Liver (tissue), 10 donors: ENCODE measurements at places on chromosomes 2 and 18. TPM values are rescaled to one million over a fixed set of nuclear protein-coding genes. Genes with fewer than 3 reads are reported as not detected.

DNA sequence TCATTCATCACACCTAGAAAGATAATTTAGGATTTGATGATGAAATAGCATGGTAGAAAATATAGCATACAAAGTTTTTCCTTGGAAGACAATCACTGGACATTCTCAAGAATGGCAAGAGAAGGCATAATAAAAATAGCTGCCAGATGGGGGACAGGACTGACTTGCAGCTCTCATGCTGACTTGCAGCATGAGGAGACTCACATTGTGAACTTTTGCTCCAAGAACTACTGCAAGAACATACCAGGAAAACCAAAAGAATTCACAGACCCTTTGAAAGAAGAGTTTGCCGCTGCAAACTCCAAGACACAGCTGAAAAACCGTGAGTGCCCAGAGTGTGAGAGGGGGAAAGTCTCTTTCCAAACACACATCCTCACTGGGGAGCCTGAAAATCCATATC lies 47.0 kb downstream of the CRYGD start:
- H3K4me1 ChIP-seq = no peaks in the 10 kb centered on the region
- H3K36me3 ChIP-seq = no peaks in the 10 kb centered on the region
- H3K27ac ChIP-seq = no peak overlapping the region
- no peaks in the 10 kb centered on the region for H3K27me3 ChIP-seq

DNA sequence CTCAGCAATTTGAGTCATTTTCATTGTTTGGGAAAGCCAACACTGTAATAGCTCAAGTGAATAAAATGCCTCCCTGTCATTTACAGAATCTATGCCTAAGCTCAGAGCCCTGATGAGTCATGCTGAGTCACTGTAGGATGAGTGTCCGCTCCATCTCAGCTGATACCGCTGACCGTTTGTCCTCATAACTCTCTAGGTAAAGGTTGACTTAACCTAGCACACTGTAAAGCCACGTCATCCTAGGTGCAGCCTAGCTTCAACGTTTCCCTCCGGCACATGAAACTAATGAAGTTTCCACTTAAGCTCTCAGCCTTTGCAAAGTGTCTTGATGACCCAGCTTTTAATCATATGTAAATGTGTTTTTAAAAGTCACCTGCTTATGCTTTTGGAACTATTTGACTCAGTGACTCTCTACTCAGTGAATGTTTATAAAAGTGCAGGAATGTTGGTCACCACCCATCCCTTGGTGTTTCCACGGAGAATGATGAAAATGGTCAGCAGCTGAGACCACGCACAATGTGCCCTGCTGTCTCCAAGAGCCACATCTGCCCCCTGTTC lies 154.0 kb downstream of the PMAIP1 start:
- no peaks in the 10 kb centered on the region for H3K27me3 ChIP-seq
- DNase-seq = no peak
- no peak overlapping the region for H3K27ac ChIP-seq
- no peaks in the 10 kb centered on the region for H3K4me1 ChIP-seq
- H3K4me3 ChIP-seq = no peak overlapping the region
- H3K36me3 ChIP-seq = no peaks in the 10 kb centered on the region

DNA sequence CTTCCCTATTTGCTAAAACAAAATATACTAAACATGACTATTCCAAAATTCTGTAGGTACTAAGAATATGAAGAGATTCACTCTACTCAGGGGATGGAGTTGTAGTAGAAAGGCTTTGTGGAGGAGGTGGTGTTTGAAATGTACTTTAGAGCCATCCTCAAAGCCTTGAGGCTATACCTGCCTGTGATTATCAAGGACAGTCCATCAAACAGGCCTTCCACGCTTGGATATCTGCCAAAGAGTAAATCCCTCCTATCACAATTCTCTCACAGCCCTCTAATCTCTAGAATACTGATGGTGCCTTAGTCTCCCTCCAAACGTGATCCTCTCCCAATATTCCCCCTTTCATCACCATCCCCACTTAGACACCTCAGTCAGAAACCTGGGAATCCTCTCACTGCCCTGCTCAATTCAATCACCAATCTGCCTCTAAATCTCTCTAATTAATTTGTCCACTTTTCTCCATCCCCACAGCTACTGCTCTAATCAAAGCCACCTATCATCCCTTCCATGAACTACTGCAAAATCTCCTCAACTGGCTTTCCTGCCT lies 13.1 kb downstream of the SOS1 start:
- H3K4me3 ChIP-seq = no peak overlapping the region
- H3K36me3 ChIP-seq = peaks cover 3% of the 10 kb centered on the region
- H3K4me1 ChIP-seq = no peaks in the 10 kb centered on the region
- DNase-seq = no peak

DNA sequence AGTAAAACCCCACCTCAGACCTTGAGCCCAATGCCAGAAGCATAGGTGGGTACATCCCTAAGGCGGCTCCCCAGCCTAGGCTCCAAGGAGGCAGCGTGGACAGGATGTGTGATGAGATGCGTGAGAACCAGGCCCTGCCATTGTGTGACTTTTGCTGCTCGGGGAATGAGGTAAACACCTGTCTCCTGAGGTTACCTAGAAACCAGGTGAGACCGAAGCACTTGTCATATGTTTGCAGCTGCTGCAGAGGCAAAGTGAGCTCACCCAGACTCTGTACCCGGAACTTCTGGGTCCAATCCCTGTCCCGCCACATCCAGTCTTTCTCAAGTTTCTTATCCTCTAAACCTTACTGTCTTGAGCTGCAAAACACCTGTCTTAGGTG lies 3.4 kb downstream of the FBLN7 start:
- H3K4me1 ChIP-seq = no peaks in the 10 kb centered on the region
- no peak overlapping the region for H3K4me3 ChIP-seq
- H3K27me3 ChIP-seq = no peaks in the 10 kb centered on the region
- no peaks in the 10 kb centered on the region for H3K36me3 ChIP-seq
- no peak overlapping the region for H3K27ac ChIP-seq

DNA sequence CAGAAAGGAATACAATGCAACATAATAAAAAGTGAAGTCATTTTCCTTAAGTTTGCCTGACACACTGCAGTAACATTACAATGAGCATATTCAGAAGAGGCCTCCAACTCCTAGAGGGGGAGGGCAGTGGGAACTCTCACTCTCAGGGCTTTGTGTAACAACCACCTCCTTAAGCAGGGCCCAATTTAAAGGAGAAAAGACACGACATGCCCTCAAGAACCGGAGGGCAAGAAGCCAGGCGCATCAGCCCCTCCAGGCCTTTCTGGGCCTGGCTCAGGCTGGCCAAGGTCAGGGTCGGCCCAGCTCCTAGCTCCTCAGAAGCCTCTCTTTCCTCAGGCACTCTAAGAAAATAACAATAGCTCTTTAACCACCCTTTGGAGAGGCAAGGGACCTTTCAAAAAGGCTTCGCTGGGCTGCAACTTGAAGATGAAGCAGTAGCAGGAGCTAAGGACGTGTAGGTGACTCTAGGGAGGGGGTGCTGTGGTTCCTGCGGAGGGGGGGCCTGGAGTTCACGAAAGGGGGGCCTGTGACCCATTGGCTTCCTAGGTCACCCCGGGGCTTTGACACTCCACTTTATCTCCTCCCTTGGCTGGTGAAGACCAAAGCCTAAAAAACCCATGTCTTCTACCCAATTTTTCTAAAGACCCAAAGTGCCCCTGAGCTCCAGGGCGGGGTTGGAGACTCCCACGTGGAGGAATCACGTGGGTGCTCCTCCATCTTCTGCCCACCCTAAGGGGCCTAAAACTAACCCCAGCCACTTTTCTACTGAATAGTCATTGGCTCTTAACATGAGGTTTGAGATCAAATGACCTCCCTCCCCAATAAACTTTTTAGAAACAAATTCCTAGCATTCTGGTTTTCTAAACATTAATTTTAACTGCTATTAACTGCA lies 13.3 kb downstream of the SERTAD2 start:
- peaks cover 45% of the 10 kb centered on the region for H3K4me1 ChIP-seq
- H3K36me3 ChIP-seq = peaks cover 5% of the 10 kb centered on the region
- no peak overlapping the region for H3K4me3 ChIP-seq
- no peak for DNase-seq
- H3K27ac ChIP-seq = peak overlapping the region; percentile 1
- H3K27me3 ChIP-seq = no peaks in the 10 kb centered on the region

GRCh38 chr2:108961796-108962195 lies 27.2 kb downstream of the EDAR start:
- DNase-seq = no peak
- no peak overlapping the region for H3K4me3 ChIP-seq
- H3K27ac ChIP-seq = no peak overlapping the region
- H3K27me3 ChIP-seq = no peaks in the 10 kb centered on the region
- no peaks in the 10 kb centered on the region for H3K36me3 ChIP-seq

The PAX3 gene
- not detected for total RNA-seq

The PLGLB2 gene
- total RNA-seq = 103 TPM

The BOK gene
- total RNA-seq = 30.5 TPM

DNA sequence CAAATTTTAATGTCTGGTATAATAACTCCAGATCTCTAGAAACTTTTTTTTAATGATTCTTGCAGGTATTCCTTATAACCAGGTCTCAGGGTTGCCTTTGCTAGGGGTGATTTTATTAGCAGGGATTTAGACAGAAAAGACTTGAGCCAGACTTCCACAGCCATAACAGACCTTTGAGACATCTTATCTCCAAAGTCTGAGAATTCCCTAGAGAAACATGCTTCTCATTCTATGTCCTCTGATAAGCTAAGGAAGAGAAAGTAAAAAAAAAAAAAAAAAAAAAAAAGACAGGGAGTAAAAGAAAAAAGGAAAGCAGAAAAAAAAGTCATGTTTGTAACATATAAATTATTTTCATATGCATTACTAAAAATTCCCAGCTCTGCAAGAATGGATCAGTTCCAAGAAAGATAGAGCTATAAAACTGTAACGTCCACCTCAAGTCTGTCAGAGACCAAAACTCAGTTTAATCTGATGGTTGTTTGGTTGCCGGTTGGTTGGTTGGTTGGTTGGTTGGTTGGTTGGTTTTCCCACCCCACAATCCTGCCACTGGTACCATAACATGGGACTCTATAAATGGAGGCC lies 153.8 kb downstream of the COL6A3 start:
- H3K36me3 ChIP-seq = no peaks in the 10 kb centered on the region
- H3K27me3 ChIP-seq = no peaks in the 10 kb centered on the region
- no peak overlapping the region for H3K27ac ChIP-seq
- H3K4me1 ChIP-seq = no peaks in the 10 kb centered on the region
- no peak overlapping the region for H3K4me3 ChIP-seq

- DNase-seq = no peak
- H3K4me3 ChIP-seq = no peak overlapping the region
- no peaks in the 10 kb centered on the region for H3K36me3 ChIP-seq
- no peak overlapping the region for H3K27ac ChIP-seq
These were observed 328.2 kb upstream of the COL3A1 start for GRCh38 chr2:188645986-188646385.

The NT5C1B gene
- total RNA-seq = not detected

- no peaks in the 10 kb centered on the region for H3K36me3 ChIP-seq
- peak overlapping the region; percentile 95 for H3K4me3 ChIP-seq
- H3K4me1 ChIP-seq = no peaks in the 10 kb centered on the region
- H3K27me3 ChIP-seq = no peaks in the 10 kb centered on the region
- no peak for DNase-seq
These were observed 1.5 kb downstream of the GRHL1 start for GRCh38 chr2:9952856-9953503.

- no peaks in the 10 kb centered on the region for H3K4me1 ChIP-seq
- no peaks in the 10 kb centered on the region for H3K36me3 ChIP-seq
- DNase-seq = no peak
These were observed 1345.1 kb downstream of the SUCLG1 start for GRCh38 chr2:83113953-83114352.

- H3K4me3 ChIP-seq = no peak within 1 kb of the TSS
- H3K36me3 ChIP-seq = no peaks in the 10 kb centered on the region
- H3K27ac ChIP-seq = no peak within 1 kb of the TSS
- H3K4me1 ChIP-seq = peaks cover 7% of the 10 kb centered on the region
These were observed at the start of gene HOXD3 for GRCh38 chr2:176156807-176157498. TSS of gene HOXD3 (plus strand) at chr2:176157307. CDS start at chr2:176169115, 11,808 bp downstream.

- no peak overlapping the region for H3K27ac ChIP-seq
- H3K27me3 ChIP-seq = no peaks in the 10 kb centered on the region
- no peaks in the 10 kb centered on the region for H3K4me1 ChIP-seq
- no peak overlapping the region for H3K4me3 ChIP-seq
- no peaks in the 10 kb centered on the region for H3K36me3 ChIP-seq
These were observed 108.9 kb upstream of the LGALSL start for GRCh38 chr2:64344999-64345576.

DNA sequence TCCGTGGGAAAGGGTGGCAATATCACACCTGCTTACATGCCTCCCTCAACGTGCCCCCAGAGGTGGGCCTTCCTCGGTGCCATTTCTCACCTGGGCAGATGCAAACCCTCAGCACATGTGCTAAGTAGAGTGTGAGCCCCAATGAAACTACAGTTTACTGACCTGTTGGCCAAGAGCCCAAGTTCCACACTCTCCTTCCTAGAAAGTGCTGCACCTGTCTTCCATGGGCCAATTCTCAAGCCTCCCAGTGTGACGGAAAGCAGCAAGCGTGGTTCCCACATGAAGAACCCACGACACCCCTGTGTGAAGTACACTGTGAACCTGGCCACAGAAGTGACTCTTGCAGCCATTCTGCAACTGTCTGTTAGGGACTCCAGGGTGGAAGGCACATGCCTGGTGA lies 73.7 kb downstream of the UXS1 start:
- H3K36me3 ChIP-seq = peaks cover 5% of the 10 kb centered on the region
- H3K27ac ChIP-seq = no peak overlapping the region
- H3K4me3 ChIP-seq = no peak overlapping the region
- H3K27me3 ChIP-seq = no peaks in the 10 kb centered on the region
- H3K4me1 ChIP-seq = peaks cover 3% of the 10 kb centered on the region

- H3K4me3 ChIP-seq = no peak overlapping the region
- H3K4me1 ChIP-seq = peaks cover 18% of the 10 kb centered on the region
- H3K27me3 ChIP-seq = no peaks in the 10 kb centered on the region
- H3K27ac ChIP-seq = no peak overlapping the region
- DNase-seq = no peak
These were observed 4.3 kb upstream of the HES6 start for GRCh38 chr2:238244151-238244550.

DNA sequence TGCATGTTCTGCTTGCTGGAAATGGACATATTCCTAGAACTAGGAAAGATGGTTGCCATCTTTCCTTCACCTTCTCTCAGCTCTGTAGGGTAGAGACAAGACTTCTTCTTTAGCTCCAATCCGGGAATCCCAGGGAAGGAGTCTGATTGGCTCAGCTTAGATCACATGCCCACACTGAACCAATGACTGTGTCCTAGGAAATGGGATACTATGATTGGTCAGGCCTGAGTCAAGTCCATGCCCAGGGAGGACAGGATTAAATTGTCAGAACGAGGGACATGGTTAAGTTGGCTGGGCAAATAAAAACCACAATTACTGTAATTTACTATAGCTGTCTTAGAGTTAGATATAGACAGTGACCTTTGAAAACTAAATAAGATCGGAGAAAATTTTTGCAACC lies 31.4 kb downstream of the SEMA4F start:
- no peaks in the 10 kb centered on the region for H3K27me3 ChIP-seq
- no peak for DNase-seq
- no peaks in the 10 kb centered on the region for H3K4me1 ChIP-seq
- H3K27ac ChIP-seq = no peak overlapping the region

GRCh38 chr2:190877436-190877835 lies 3.2 kb upstream of the GLS start:
- no peak overlapping the region for H3K4me3 ChIP-seq
- no peak overlapping the region for H3K27ac ChIP-seq
- DNase-seq = no peak
- no peaks in the 10 kb centered on the region for H3K27me3 ChIP-seq
- H3K36me3 ChIP-seq = no peaks in the 10 kb centered on the region
